ENCODE measurements at places on chromosomes 3 and 15. TPM values are rescaled to one million over a fixed set of nuclear protein-coding genes. Genes with fewer than 3 reads are reported as not detected.

GRCh38 chr3:119945291-119945690 is 149.0 kb downstream of the GSK3B start:
- no peak for DNase-seq
- H3K36me3 ChIP-seq, result peaks cover 6% of the 10 kb centered on the region
- H3K27ac ChIP-seq, result no peak overlapping the region
- H3K4me3 ChIP-seq, result no peak overlapping the region
- H3K4me1 ChIP-seq, result no peaks in the 10 kb centered on the region
- no peaks in the 10 kb centered on the region for H3K27me3 ChIP-seq

- no peaks in the 10 kb centered on the region for H3K36me3 ChIP-seq
- H3K4me3 ChIP-seq, result no peak overlapping the region
- H3K4me1 ChIP-seq, result no peaks in the 10 kb centered on the region
- DNase-seq, result no peak
- no peaks in the 10 kb centered on the region for H3K27me3 ChIP-seq
Measured at GRCh38 chr15:33757516-33758232, 210.6 kb upstream of the CHRM5 start.

- no peak overlapping the region for H3K4me3 ChIP-seq
- H3K4me1 ChIP-seq, result no peaks in the 10 kb centered on the region
- DNase-seq, result peak; percentile 46
Measured at GRCh38 chr3:3200632-3201212, 21.2 kb upstream of the CRBN start.

- no peak for DNase-seq
- no peaks in the 10 kb centered on the region for H3K27me3 ChIP-seq
- H3K4me3 ChIP-seq, result no peak overlapping the region
- H3K27ac ChIP-seq, result no peak overlapping the region
- no peaks in the 10 kb centered on the region for H3K36me3 ChIP-seq
Measured at GRCh38 chr3:179791793-179792192, 139.0 kb downstream of the USP13 start.

GRCh38 chr3:89358281-89358680 is 250.9 kb downstream of the EPHA3 start:
- no peak overlapping the region for H3K27ac ChIP-seq
- no peaks in the 10 kb centered on the region for H3K36me3 ChIP-seq

DNA sequence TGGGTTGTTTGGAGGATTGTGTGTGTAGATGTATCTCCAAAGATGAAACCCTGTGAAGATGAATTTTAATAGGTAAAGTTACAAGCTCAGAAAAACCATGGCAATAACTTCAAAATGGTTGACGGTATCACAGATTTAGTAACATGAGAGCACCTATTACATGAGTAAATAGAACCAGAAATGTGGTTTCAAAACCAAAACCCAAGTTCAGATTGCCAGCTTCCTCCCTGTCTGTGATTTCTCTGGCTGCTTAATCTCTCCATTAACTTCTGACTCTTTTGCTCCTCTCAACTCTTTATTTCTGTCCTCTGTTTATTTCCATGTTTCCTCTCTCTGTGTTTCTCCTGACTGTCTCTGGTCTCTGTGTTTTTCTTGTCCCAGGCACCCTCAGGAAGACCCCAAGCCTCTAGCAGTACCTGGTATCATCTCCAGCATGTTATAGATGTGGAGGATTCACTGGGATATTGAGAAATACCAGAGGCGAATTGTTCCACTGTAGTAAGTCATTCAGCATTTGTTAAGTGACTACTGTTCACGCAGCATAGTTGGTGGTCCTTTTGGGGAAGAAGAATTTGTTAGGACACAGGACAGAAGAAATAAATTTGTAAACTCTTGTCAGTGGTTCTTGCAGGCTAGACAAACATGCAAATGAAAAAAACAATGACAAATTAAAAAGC is 138.8 kb downstream of the BBX start:
- no peak overlapping the region for H3K4me3 ChIP-seq
- peaks cover 51% of the 10 kb centered on the region for H3K4me1 ChIP-seq
- peak overlapping the region; percentile 64 for H3K27ac ChIP-seq
- H3K36me3 ChIP-seq, result no peaks in the 10 kb centered on the region

- no peak overlapping the region for H3K27ac ChIP-seq
- no peaks in the 10 kb centered on the region for H3K4me1 ChIP-seq
- H3K36me3 ChIP-seq, result no peaks in the 10 kb centered on the region
- no peak for DNase-seq
- no peaks in the 10 kb centered on the region for H3K27me3 ChIP-seq
- no peak overlapping the region for H3K4me3 ChIP-seq
Measured at GRCh38 chr15:72562386-72562785, 88.3 kb downstream of the ARIH1 start.

DNA sequence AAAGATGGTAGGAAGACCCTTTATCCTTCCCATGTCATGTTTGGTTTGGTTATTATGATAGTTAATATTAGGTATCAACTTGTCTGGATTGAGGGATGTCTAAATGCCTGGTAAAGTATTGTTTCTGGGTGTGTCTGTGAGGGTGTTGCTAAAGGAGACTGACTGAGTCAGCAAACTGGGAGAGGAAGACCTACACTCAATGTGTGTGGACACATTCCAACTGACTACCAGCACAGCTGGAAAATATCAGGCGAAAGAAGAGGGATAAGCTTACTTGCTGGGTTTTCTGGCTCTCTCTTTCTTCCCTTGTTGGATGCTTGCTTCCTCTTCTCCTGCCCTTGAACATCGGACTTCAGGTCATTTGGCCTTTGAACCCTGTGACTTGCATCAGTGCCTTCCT is 1227.6 kb upstream of the EPHA6 start:
- no peaks in the 10 kb centered on the region for H3K4me1 ChIP-seq
- H3K4me3 ChIP-seq, result no peak overlapping the region
- no peaks in the 10 kb centered on the region for H3K27me3 ChIP-seq
- DNase-seq, result no peak
- H3K27ac ChIP-seq, result no peak overlapping the region

DNA sequence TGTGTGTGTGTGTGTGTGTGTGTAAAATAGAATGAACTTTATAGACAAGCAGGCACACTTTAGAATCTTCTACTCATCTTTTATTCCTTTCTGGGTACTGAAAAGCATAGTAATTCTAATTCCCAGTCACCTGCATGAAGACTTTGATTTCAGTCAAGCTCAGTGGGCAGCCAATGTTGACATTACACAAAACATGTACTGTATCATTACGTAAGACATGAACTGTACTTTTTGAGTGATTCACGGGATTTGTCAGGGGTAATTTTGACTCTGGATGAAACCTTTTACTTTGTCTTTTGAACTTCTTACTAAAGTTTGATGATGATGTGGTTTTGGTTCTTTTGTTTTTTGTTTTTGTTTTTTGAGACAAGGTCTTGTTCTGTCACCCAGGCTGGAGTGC is 38.8 kb downstream of the PTPRG start:
- H3K27me3 ChIP-seq, result no peaks in the 10 kb centered on the region
- H3K4me3 ChIP-seq, result no peak overlapping the region
- H3K36me3 ChIP-seq, result no peaks in the 10 kb centered on the region
- H3K4me1 ChIP-seq, result peaks cover 7% of the 10 kb centered on the region
- no peak for DNase-seq

The HRG gene
- total RNA-seq, result not detected

The CSTA gene
- 5.6 TPM for total RNA-seq

The ADCY5 gene
- total RNA-seq, result 5.5 TPM

The SUSD5 gene
- 1.2 TPM for total RNA-seq

The SNAPC5 gene
- total RNA-seq, result 31.2 TPM

The SPINK8 gene
- total RNA-seq, result not detected

Data from adrenal gland (tissue), 19 donors.